Activated CD8-positive, alpha-beta T cell treated with anti-CD3 and anti-CD28 coated beads for 36 hours (primary cell): ENCODE measurements at places on chromosomes 4 and X. TPM values are rescaled to one million over a fixed set of nuclear protein-coding genes. Genes with fewer than 3 reads are reported as not detected.

DNAAF6 gene
- total RNA-seq = not detected

DNA sequence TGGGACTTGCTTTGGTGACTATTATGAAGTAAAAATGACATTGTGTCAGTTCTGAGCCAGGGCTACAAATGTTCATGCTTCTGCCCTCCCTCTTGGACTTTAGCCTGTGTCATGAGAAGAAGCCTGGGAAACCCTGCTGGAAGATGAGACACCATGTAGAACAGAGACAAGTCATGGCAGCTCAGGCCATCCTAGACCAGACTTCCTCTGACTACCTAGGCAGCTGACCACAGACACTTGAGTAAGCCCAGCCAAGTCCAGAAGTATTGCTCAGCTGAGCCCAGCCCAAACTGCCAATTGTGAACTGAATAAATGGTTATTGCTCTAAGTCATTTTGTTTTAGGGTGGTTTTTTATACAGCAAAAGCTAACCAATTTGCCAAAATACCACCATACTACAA, 467.6 kb upstream of the CNKSR2 start:
- no peak for DNase-seq

GRCh38 chr4:7266525-7267292, 74.4 kb downstream of the SORCS2 start:
- DNase-seq = no peak

- peak; percentile 46 for DNase-seq
Measured at GRCh38 chr4:108049406-108049805, 59.7 kb downstream of the HADH start.

GRCh38 chrX:102959471-102959870, 22.4 kb downstream of the RAB40AL start:
- no peak for DNase-seq
